Hematopoietic multipotent progenitor cell treated with erythropoietin and hydrocortisone succinate and interleukin-3 and kit ligand, for 8 days (in vitro differentiated cells): ENCODE measurements at places on chromosomes 6 and 20.

- no peak for DNase-seq
These were observed 16.6 kb downstream of the GJA10 start for GRCh38 chr6:89910902-89911240.

GRCh38 chr6:90004511-90004910 lies 110.2 kb downstream of the GJA10 start:
- no peak for DNase-seq

DNA sequence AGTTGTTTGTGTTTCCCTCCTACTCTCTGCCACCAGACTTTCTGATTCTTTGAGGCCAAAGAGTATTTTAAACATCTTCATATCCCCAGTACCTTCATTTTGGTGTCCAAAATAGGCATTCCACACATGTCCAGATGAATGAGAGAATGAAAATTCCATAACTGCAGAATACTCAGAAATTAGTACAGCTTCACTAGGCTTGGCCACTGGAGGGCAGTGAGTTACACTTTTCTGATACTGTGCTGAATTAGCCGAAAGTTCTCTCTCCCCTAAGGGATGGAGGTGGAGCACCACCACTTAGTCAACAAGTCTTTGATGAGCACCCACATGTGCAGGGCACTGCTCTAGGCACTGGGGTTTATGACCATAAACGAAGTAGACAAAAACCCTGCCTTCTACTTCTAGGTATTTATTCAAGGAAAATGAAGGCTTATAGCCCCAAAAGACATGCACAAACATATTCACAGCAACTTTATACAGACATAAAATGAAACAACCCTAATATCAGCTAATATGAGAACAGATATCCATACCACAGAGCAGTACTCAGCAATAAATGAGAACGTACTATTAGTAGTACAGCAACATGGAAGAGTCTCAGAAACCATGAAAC lies 46.1 kb upstream of the TMEM217 start:
- DNase-seq, result peak; percentile 87

DNA sequence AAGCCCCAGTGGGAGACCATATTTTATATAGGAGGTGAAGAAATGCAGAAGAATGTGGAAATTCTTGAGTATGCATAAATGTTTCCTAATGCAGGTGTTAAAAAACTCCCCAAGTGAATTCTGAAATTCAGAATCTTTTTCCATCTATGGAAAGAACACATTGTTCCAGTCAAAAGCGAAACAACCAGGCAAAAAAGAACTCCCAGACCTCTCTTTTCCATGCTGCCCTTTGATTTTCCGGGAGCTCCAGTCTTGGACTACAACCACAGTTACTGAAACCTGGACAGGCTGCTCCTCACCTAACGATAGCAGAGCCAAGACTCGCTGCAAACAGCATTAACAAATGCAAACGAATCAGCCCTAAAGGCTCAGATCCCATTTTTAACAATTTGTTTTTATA lies 108.7 kb upstream of the CNKSR3 start:
- DNase-seq, result no peak

DNA sequence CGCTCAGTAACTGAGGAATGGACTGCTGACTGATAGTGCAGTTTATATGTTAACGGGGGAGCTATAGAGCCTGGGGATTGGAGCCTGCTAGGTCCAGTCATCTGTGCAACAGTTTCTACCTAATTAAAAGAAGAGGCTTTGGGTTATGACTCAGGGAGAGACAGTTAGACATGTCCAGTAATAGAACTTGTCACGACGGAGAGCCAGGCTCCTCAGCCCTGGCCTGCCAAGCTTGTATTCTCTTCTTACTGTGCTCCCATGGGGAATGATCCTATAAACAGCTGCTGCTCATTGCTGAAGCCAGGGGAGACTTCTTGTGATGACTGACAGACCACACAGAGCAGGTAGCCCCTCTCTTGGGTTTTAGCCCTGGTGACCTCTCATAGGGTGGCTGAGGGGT lies 69.3 kb downstream of the SYNJ2 start:
- no peak for DNase-seq
